ENCODE measurements at places on chromosomes 16 and 17.

DNA sequence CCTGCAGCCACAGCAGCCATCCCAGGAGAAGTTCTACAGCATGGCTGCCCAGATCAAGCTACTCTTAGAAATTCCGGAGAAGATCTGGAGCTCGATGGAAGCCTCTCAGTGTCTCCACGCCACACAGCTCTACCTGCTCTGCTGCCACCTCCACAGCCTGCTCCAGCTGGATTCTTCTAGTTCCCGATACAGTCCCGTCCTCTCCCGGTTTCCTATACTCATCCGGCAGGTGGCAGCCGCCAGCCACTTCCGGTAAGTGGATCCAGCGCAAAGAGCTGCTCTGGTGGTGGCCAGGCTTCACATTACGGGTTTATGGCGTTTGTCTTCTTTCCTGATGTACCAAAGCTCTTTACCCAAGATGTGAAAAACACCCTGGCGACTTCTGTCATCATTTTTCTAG, 3.6 kb downstream of the COG1 start:
- DNase-seq, result peak; percentile 62

- no peak for DNase-seq
These were observed 129.6 kb upstream of the CDH13 start for GRCh38 chr16:82497139-82497538.

DNA sequence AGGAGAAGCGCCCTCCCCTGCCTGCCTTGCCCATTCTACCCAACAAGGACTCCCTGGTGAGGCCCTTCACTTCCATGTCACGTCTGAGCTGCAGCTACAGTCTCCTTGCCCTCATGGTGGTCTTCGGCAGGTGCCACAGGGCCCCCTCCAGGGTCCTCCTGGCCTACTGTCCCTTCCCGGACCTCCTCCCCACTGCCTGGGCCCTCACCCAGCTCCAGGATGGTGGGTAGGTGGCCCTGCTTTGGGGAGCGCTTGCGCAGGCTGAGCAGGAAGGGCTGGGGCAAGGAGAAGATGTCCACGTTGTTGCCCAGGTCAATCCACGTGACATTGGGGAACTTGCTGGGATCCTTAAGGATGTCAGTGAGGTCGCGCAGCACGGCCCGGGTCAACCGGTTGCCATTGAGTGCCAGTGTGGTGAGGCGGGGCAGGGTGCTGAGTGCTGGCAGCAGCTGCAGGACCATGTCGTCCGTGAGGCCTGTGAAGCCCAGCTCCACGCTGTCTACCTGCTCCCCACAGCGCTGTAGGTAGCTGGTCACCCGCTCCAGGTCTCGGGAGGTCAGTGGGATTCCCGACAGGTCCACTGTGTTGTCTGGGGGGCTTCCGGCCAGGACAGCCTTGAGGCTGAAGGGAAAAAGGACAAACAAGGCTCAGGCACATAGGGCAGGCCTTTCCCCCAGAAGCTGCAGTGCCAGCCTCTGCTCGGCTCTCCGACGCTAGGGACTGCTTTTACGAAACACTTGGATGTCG, 28.3 kb downstream of the TRPV2 start:
- DNase-seq, result no peak

GRCh38 chr17:30534298-30534697, 57.1 kb downstream of the GOSR1 start:
- DNase-seq, result no peak

DNA sequence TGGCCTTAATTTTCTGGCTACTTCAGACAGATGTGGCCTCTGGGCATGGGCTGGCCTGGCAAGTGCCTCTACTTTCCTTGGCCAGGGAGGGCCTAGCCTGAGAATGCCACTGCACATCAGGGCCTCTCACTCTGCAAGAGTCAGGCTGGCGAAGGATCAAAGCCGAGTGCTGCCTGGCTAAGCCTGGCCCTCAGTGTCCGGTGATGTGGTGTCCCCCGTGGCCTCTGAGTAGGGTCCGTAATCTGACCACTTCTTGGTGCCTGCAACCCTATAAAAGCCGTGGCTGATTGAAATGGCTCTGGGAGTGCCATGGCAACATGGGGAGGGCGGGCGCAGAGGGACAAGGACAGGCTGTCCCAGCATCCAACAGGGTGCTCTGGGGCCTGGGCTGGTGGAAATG, 30.2 kb downstream of the TBX4 start:
- no peak for DNase-seq

GRCh38 chr16:51306116-51306515, 155.0 kb upstream of the SALL1 start:
- no peak for DNase-seq

DNA sequence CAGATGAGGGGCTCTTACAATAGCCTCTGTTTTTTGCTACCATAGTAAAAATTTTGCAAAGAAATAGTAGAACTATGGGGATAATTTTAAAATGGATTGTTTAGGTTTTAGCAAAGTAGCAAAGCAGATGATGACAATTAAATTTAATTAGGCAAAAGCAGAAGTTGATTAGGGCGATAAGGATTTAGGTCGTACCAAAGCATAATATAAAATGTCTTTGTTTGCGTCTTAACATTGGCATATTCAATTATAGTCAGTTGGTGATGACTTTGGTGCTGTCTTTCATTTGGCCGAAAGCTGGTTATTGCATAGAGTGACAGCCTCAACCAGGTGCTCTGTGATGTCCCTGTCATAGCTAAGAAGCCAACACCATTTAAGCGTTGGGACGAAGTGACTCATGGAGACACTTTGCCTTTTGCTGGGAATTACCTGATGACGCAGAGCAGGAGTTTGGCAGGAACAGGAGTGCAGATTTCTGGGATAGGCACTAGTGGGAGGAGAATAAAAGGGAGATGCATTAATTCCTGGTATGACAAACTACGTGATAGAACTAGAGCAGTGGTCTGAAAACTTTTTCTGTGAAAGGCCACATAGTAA, 38.3 kb downstream of the MAP2K6 start:
- no peak for DNase-seq

DNA sequence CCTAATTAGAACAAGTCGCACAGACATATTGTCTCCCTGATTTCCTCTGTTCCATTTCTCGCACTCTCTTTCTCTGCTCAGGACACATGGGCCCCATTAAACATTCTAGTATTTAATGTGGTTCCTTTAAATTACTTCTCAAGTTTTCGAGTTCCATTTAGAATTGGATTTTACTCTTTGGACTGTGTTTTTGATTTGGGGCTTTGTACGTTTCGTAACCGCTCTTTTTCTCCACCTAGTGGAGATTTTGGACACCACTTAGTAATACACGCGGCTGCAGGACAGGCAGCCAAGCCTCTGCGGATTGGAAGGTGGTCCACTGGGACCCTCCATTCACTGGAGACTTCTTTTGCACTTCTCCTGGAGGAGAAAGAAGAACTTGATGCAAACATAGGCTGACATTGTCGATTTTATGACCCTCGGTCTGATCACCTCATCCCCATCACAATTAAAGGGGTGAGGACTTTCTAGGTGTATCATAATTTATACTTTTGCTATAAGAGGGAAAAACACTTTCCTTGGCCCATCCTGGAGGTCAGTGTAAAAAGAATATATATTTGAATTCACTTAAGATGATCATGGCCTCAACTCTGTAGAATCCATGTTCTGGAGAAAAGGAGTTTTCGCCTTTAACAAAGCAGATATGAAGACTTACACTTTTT, 85.7 kb downstream of the NOG start:
- peak; percentile 74 for DNase-seq

- DNase-seq, result no peak
These were observed 163.9 kb downstream of the ZFHX3 start for GRCh38 chr16:72884037-72884436.

DNA sequence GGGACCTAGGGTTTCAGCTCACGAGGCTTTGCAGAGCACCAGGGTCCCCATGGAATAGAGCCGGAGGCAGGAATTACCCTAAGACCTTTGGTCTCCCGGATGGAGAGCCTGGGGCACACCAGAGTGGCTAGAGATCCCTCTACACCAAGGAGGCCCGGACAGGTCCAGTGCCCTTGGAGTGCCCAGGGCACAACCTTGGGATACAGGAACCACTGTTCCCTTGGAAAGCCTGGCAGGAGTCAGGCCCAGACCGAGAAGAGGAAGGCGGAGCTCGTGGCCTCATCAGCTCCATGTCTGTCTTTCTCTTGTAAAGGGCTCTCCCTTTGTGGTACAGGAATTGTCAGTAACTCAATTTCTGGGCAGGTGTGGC, 3.8 kb upstream of the DBNDD1 start:
- no peak for DNase-seq

- peak; percentile 60 for DNase-seq
These were observed 987 bp downstream of the SLC16A5 start for GRCh38 chr17:75088465-75089417.

- no peak for DNase-seq
These were observed 24.4 kb downstream of the IRF8 start for GRCh38 chr16:85923153-85924021.

GRCh38 chr17:57920916-57921703, 34.1 kb downstream of the CUEDC1 start:
- no peak for DNase-seq

GRCh38 chr17:17833658-17834357, 3.0 kb downstream of the SREBF1 start:
- no peak for DNase-seq
